Psoas muscle (tissue), 8 donors: ENCODE measurements at places on chromosomes 16 and 17. TPM values are rescaled to one million over a fixed set of nuclear protein-coding genes. Genes with fewer than 3 reads are reported as not detected.

NUDT7 gene
- total RNA-seq: 2.3 TPM

NR1D1 gene
- 40.8 TPM for total RNA-seq

ELMO3 gene
- 0.26 TPM for total RNA-seq

CYLD gene
- total RNA-seq: 73.4 TPM

TAC4 gene
- not detected for total RNA-seq

TBC1D3H gene
- total RNA-seq: not detected

KARS1 gene
- total RNA-seq: 185 TPM

DNA sequence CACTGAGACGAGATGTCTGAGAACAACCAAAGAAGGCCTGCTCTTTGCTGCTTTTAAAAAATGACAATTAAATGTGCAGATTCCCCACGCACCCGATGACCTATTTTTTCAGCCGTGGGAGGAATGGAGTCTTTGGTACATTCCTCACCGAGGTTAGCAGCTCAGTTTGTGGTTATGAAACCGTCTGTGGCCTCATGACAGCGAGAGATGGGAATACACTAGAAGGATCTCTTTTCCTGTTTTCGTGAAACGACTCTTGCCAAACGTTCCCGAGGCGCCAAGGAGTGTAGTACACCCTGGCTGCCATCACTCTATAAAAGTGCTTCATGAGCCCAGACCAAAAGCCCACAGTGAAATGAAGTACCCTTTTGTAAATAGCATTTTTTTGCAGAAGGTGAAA lies 87.8 kb downstream of the CRISPLD2 start:
- no peaks in the 10 kb centered on the region for H3K27me3 ChIP-seq
- H3K4me3 ChIP-seq: no peak overlapping the region
- no peaks in the 10 kb centered on the region for H3K36me3 ChIP-seq

DNA sequence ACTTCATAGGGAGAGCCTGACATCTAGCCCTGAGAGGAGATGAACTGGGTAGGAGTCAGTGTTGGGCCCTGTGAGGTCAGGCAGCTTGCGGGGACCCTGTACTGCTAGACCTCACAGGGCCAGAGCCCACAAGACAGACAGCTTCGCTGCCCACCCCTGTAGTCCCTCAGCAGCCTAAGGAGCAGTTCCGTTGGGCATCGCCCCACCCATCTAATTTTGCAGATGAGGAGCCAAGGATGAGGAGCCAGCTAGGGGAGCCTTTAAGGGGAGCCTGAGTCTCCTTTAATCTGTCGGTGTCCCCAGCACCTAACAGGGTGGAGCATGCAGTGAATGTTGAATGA lies 755 bp upstream of the TUFM start:
- H3K27me3 ChIP-seq: no peaks in the 10 kb centered on the region
- peak; percentile 50 for DNase-seq
- peaks cover 6% of the 10 kb centered on the region for H3K36me3 ChIP-seq
- H3K27ac ChIP-seq: peak overlapping the region; percentile 89
- peak overlapping the region; percentile 95 for H3K4me3 ChIP-seq
- peaks cover 19% of the 10 kb centered on the region for H3K4me1 ChIP-seq

- H3K27ac ChIP-seq: no peak overlapping the region
- peak; percentile 63 for DNase-seq
- no peaks in the 10 kb centered on the region for H3K27me3 ChIP-seq
- H3K4me3 ChIP-seq: no peak overlapping the region
- H3K4me1 ChIP-seq: peaks cover 12% of the 10 kb centered on the region
- no peaks in the 10 kb centered on the region for H3K36me3 ChIP-seq
Measured at GRCh38 chr17:34171245-34171818, 83.8 kb upstream of the CCL2 start.

DNA sequence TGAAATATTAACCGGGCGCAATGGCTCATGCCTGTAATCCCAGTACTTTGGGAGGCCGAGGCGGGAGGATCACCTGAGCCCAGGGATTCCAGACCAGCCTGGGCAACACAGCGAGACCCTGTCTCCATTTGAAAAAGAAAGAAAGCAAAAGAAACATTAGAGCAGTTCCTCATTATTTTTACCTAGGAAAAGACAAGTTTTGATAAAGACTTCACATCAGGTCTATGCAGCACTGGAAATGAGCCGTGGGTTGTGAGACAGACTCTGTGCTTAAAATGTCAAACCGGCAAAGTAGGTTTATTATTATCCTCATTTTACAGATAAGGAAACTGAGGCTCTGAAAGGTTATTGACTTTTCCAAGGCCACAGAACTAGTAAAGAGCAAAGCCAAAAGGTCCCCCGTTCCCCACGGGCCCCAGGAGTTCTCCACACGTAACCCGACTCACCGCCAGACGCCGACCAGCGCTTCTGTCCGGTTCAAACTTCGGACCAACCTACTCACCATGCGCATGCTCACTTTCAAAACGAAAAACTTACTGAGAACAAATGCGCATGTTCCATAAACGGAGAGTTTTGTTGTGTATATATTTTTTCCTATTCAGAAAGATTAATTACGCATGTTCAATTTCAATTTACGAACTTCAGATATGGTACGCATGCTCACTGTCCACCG lies 356 bp downstream of the TUBD1 start:
- H3K4me3 ChIP-seq: peak overlapping the region; percentile 99
- no peak for DNase-seq
- H3K4me1 ChIP-seq: peaks cover 24% of the 10 kb centered on the region
- H3K36me3 ChIP-seq: no peaks in the 10 kb centered on the region

DNA sequence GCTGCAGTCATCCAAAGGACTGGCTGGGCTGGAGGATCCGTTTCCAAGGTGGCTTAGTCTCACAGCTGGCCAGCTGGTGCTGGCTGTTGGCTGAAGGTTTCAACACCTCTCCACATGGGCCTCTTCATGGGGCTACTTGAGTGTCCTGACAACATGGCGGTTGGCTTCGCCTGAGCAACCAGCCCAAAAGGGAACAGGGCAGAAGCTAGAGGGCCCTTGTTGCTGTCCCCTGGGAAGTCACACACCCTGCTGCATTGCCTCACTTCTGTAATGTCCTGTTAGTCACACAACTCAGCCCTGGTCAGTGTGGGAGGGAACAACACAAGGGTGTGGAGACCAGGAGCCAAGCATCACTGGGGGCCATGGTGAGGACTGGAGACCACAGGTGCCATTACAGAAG lies 36.6 kb downstream of the C16orf78 start:
- H3K27ac ChIP-seq: no peak overlapping the region
- H3K36me3 ChIP-seq: no peaks in the 10 kb centered on the region
- H3K4me3 ChIP-seq: no peak overlapping the region
- H3K4me1 ChIP-seq: no peaks in the 10 kb centered on the region

DNA sequence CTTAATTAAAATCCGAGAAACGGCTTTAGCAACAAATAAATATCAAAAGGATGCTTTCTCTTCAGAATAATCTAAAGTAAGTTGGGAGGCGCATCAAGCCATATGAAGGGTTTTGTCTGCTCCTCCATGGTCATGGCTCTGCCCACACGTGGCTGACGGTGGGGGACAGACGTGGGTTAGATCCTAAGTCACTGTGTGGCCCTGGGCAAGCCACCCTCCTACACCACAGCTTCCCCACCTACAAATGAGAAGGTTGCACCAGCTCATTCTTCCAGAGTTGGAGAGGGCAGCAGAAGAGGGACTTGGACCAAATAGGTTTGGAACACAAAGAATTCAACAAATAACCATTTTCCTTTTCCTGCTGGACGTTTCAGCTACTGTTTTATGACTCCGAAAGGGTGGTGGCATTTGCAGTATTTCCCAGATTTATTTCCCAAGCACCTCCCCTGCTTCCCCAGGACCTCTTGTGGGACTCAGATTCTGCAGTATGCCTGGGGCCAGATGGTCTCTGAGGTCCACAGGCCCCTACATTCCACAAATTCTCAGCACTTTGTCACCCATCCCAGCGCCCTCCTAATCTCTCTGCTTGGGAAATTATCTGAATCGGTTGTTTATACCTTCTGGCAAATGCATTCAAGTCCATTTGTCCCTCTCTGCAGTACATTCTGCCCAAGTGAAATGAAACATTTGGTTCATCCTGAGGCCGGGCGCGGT lies 17.8 kb downstream of the LRRC75A start:
- H3K36me3 ChIP-seq: no peaks in the 10 kb centered on the region
- H3K4me1 ChIP-seq: peaks cover 12% of the 10 kb centered on the region
- H3K4me3 ChIP-seq: no peak overlapping the region
- no peak for DNase-seq

GRCh38 chr16:81652798-81653505 lies 126.1 kb upstream of the PLCG2 start:
- no peaks in the 10 kb centered on the region for H3K36me3 ChIP-seq
- no peak for DNase-seq
- H3K4me3 ChIP-seq: no peak overlapping the region
- H3K27me3 ChIP-seq: no peaks in the 10 kb centered on the region
- no peaks in the 10 kb centered on the region for H3K4me1 ChIP-seq
- H3K27ac ChIP-seq: no peak overlapping the region

DNA sequence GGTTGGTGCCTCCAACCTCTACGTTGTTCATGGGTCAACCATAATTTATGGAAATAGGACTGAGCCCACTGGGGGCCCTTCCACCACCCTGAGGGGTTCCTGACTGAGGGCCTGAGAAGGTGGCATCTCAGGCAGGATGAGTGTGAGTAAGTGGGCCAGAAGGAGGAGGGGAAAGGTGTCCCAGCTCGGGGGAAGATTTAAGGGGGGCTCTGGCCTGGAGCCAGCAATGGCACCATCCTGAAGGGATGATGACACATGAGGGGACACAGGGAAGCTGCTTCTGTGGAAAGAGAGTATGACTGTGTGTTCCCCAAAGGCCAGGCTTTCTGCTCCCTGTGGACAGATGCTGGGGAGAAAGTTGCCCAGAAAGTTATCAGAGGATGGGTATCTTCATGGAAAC lies 18.7 kb downstream of the MYL4 start:
- no peak for DNase-seq
- H3K4me1 ChIP-seq: peaks cover 6% of the 10 kb centered on the region
- no peak overlapping the region for H3K4me3 ChIP-seq
- no peaks in the 10 kb centered on the region for H3K27me3 ChIP-seq
- H3K36me3 ChIP-seq: no peaks in the 10 kb centered on the region
- peak overlapping the region; percentile 14 for H3K27ac ChIP-seq

DNA sequence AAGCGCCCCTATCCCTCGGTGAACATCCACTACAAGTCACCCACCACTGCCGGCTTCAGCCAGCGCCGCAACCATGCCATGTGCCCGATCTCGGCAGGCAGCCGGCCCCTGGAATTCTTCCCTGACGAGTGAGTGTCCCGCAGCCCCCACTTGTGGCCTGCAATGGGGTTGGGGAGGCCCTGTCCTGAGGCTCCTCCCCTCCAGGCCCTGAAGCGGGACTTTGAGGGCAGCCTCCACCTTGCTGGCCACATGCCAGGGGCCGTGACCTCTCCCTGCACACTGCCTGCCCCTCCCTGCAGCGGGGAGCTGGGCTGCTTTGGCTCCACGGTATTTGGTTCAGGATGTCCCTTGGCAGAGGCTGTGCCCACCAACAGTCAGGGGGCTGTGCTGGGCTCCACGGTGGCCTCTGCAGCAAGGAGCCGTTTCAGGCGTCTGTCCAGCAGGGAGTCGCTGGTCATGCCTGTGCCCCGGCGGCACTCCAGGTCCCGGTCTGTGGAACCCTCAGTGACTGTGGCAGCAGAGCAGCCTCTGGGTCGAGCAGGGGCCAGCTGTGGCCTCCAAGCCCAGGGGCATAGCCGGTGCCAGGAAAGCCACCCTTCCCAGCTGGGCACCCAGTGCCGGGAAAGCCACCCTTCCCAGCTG lies 8.3 kb downstream of the NME3 start:
- no peaks in the 10 kb centered on the region for H3K4me1 ChIP-seq
- DNase-seq: no peak
- no peak overlapping the region for H3K4me3 ChIP-seq
- no peak overlapping the region for H3K27ac ChIP-seq

DNA sequence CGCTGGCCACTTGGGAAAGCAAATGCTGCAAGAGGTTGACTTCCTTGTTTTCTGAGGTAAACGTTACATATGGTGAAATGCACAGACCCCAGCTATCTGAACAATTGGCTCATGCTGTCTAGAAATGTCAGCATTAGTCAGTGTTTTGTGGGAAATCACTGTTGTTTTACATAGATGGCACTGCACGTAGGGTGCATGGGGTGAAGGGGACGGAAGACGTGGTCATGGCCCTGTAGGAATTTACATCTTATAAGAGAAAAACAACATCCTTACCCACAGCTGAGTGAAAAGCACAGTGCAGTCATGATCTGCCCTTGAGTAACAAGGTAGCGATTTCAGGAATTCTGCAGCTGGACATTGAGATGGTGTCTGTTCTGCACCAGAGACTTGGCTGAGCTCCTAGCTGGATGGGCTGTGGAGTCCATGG lies 15.2 kb downstream of the RPTOR start:
- no peak overlapping the region for H3K4me3 ChIP-seq
- H3K27me3 ChIP-seq: no peaks in the 10 kb centered on the region

DNA sequence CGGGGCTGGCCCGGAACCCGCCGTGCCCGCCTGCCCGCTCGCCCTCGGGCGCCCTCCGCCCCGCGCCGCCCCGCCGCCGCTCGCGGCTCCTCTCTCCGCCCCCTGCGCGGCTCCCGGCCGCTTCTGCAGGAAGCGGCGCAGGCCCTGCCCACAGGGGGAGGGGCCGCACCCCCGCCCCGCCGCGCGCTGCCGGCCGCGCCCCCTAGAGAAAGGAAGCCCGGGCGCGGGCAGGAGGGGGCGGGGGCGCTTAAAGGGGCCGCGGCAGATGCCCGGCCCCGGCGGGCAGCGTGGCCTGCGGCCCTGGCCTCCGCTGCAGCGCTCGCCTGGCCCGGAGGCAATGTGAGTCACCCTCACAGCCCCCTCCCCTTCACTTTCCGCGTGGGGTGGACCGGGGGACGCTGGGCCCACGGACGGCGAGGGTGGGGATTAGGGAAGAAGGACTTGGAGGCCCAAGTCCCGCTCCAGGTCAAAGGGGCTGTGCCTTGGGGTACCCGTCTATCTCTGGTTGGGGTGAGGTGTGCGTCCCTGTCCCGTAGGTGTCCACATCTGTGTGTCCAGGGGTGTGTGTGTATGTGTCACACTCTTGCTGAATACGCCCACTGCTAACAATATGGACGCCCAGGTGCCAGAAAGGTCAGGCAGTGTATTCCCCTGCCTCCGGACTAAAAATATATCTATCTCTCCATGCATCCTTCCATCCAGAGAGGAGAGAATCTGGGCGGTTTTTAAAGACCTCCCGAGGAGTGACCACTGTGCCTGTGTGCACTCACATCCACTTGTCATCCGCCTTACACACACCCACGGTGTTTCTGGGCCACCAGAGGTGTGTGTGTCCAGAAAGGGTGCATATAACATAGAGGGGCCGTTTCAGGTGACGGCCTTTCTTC lies at the start of gene GIT1:
GIT1 (minus strand) TSS at position 125 of the 887 bp plus-strand sequence. CDS start 270 bp downstream, outside the sequence.
- H3K4me3 ChIP-seq: peak within 1 kb of the TSS; percentile 90
- DNase-seq: peak; percentile 90
- peak within 1 kb of the TSS; percentile 89 for H3K27ac ChIP-seq
- H3K27me3 ChIP-seq: no peaks in the 10 kb centered on the region

GRCh38 chr16:28543072-28543471 lies 4.3 kb upstream of the NUPR1 start:
- DNase-seq: no peak
- H3K27me3 ChIP-seq: no peaks in the 10 kb centered on the region

- no peaks in the 10 kb centered on the region for H3K36me3 ChIP-seq
- no peak overlapping the region for H3K4me3 ChIP-seq
- H3K27ac ChIP-seq: no peak overlapping the region
- DNase-seq: no peak
- H3K4me1 ChIP-seq: no peaks in the 10 kb centered on the region
Measured at GRCh38 chr16:77406680-77407079, 28.2 kb downstream of the ADAMTS18 start.

GRCh38 chr17:63705657-63706056 lies 5.7 kb upstream of the LIMD2 start:
- H3K27me3 ChIP-seq: no peaks in the 10 kb centered on the region
- H3K36me3 ChIP-seq: peaks cover 79% of the 10 kb centered on the region
- H3K4me1 ChIP-seq: peaks cover 7% of the 10 kb centered on the region
- H3K4me3 ChIP-seq: no peak overlapping the region
- H3K27ac ChIP-seq: no peak overlapping the region

- no peak for DNase-seq
- peaks cover 3% of the 10 kb centered on the region for H3K4me1 ChIP-seq
- H3K36me3 ChIP-seq: no peaks in the 10 kb centered on the region
- H3K27ac ChIP-seq: no peak overlapping the region
- H3K27me3 ChIP-seq: no peaks in the 10 kb centered on the region
Measured at GRCh38 chr16:4401510-4401909, 14.9 kb downstream of the CORO7 start.
